ENCODE measurements at places on chromosomes 6 and 20. TPM values are rescaled to one million over a fixed set of nuclear protein-coding genes. Genes with fewer than 3 reads are reported as not detected.

The MARCKS gene
- 178 TPM for polyA plus RNA-seq

DNA sequence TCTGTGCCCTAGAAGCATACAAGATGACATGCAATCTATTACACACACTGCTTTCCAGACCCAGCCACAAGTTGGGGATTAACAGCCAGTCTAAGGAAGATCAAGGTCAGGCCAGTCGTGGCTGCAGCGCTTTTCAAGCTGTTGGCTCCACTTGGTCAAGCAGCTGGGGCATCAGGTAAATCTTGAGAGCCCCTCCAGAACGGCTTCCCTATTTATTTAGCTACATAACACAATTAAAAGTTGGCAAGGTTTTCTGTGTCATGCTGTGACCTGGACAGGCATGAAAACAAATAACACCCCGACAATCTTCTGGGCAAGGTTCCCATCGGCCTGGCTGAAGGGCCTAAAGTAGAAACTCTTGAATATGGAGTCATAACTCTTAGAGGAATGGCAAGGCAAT, 524.3 kb downstream of the PRKN start:
- no peak for DNase-seq

The FAM162B gene
- polyA plus RNA-seq, result 5.2 TPM

DNA sequence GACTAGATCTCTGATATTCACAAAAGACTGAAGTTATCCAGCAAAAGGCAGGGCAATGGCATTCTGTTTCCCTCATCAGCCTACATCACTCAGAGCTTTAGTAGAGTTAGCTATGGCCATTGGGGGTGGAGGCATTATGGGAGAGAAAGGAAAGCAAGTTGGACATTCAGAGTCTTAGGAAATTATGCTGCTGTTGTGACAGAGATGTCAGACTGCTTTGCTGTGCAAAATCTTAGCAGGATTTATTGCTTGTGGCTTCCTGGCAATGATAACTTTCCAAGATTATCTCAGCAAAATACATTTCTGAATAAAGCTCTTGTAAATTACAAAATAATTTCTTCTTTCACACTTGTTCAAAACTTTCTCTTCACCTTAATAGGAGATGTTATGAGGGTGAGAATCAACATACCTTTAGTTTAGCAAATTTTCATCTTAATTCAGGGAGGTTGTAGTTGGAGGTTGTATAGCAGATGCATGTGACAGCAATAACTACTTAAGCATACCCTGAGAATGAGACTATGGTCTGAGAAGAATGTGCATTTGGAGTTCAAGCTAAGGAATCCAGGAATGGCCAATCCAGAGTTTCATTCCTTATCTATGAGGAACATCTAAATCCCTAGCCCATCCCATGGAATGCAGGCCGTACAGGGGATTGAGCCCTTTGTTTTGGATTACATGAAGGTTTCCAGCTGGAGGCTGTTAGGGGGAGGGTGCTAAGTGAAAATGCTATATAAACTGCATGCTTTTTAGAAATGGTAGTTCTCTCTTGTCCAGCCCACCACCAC, 179.8 kb downstream of the HAO1 start:
- DNase-seq, result no peak

GRCh38 chr20:1892119-1892385, 3.2 kb upstream of the SIRPA start:
- no peak for DNase-seq

All from muscle of arm (tissue), 14 donors.